Right lobe of liver (tissue), 6 donors: ENCODE measurements at places on chromosomes 16 and 17. TPM values are rescaled to one million over a fixed set of nuclear protein-coding genes. Genes with fewer than 3 reads are reported as not detected.

GRCh38 chr17:77610518-77610893 is 348.0 kb upstream of the TNRC6C start:
- no peak for DNase-seq
- no peaks in the 10 kb centered on the region for H3K4me1 ChIP-seq
- no peaks in the 10 kb centered on the region for H3K36me3 ChIP-seq
- no peaks in the 10 kb centered on the region for H3K27me3 ChIP-seq
- no peak overlapping the region for H3K4me3 ChIP-seq
- no peak overlapping the region for H3K27ac ChIP-seq

- H3K27me3 ChIP-seq = no peaks in the 10 kb centered on the region
- H3K4me1 ChIP-seq = no peaks in the 10 kb centered on the region
- H3K27ac ChIP-seq = no peak overlapping the region
- peaks cover 30% of the 10 kb centered on the region for H3K36me3 ChIP-seq
Measured at GRCh38 chr16:55809851-55810250, 23.0 kb downstream of the CES1 start.

DNA sequence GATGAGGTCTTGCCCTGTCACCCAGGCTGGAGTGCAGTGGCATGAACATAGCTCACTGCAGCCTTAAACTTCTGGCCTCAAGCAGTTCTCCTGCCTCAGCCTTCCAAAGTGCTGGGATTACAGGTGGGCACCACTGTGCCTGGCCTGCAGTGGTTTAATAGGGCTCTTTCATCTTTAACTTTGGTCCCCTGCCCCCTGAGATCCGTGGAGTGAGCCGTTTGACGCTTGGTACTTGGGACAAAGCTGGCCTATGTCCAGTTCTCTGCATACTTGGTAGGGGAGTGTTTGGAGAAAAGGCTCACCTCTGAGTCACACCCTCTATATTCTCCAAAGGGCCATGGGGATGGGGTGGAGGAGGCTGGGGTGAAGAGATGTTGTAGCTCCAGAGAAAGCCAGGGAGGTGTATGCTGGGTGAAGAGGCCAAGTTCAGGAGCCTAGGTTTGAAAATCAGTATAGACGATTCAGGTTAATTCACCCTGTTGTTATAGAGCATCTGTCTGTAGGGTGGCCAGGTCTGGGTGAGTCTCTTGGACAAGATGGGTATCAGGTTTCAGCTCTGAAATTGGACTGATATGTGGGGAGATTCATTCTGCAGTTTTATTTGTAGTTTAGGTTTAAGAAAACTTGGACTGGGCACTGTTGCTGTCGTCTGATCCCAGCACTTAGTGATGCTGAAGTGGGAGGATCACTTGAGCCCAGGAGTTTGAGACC is 17.6 kb downstream of the ABCC1 start:
- no peak for DNase-seq
- H3K4me3 ChIP-seq = no peak overlapping the region
- no peak overlapping the region for H3K27ac ChIP-seq
- no peaks in the 10 kb centered on the region for H3K36me3 ChIP-seq

- H3K4me1 ChIP-seq = no peaks in the 10 kb centered on the region
- H3K36me3 ChIP-seq = no peaks in the 10 kb centered on the region
- no peak for DNase-seq
Measured at GRCh38 chr17:18218756-18219415, 6.5 kb upstream of the LLGL1 start.

DNA sequence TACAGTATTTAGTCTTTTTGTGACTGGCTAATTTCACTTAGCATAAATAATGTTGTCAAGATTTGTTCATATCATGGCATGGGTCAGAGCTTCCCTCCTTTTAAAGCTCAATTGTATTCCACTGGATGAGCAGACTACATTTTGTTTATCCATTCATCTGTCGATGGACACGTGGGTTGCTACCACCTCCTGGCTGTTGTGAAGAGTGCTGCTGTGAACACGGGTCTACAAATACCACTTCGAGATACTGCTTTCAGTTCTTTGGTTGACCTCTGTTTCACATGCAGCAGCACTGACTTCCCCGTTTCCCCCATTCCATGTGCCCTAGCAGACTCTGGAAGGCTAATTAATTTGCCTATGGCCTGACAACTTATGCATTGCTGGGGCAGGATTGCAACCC is 285.4 kb downstream of the SHISA9 start:
- H3K4me3 ChIP-seq = no peak overlapping the region
- no peak for DNase-seq
- no peaks in the 10 kb centered on the region for H3K36me3 ChIP-seq
- H3K27ac ChIP-seq = no peak overlapping the region
- H3K27me3 ChIP-seq = no peaks in the 10 kb centered on the region

DNA sequence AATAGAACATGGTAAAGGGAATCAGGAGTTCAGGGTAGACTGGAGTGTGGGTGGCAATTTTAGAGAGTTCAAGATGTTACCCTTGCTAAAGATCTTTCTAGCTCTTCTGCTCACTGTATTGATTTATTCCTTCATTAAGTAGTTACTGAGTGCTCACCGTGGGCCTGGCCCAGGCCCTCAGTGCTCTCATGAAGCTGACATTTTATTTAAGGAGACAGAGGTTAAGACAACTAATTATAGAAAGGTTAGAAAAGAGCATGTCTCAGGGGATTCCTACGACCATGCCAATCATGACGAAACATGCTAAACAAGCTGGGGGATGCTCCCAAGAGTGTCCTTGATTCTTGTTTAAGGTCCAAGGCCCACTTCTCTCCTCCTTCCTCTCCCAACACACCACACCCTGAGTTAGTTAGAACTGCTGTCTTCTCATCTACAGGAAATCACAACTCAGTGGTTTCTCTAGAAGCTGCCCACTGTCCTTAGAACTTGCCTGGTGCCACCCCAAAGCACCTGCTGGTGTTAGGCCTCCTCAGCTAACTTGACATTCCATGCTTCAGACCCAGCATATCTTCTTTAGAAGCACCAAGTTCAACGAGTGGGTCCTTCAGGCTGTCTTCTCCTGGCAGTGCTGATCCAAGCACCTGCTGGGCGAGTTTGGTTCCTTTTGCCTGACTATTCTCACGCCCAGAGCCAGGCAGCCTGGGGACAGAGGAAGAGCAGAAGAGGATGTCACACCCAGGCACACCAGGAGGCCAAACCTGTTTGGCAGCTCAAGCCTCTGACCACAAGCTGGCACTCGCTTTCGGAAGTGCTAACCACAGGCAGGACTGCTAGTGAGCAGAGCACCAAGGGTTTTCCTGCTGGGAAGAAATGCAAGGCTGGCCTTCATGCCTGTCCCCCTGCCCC is 79.0 kb downstream of the GAS7 start:
- no peak for DNase-seq
- H3K27me3 ChIP-seq = no peaks in the 10 kb centered on the region
- H3K27ac ChIP-seq = peak overlapping the region; percentile 29
- H3K36me3 ChIP-seq = no peaks in the 10 kb centered on the region
- no peaks in the 10 kb centered on the region for H3K4me1 ChIP-seq

DNA sequence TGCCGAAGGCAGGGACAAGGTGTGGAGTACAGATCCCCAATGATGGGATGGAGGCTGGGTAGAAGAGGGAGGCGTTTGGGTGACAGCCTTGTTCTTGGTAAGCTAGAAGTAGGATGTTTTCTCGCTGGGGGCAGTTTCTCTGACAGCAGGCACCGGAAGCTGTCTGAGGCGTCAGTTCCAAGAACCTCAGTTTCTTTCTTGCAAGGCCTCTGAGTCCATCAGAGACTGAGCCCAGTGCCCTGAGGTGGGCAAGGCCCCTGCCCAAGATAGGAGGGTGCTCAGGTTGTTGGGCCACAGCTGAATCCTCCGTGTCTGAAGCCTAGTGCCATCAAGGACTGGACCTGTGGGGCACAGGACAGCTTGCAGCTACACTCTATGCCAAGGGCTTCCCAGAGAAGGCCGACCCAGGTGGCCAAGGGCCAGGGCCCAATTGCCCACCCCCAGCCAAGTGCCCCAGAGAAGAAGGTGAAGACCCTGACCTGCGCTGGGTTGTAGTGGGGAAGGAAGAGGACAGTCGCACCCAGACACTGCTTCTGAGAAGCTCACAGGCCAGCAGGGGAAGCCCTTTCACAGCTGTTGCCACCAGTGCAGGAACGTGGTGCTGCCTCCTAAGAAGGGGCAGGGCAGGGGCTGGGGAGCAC is 13.1 kb downstream of the CYB5D2 start:
- no peak for DNase-seq
- H3K27me3 ChIP-seq = no peaks in the 10 kb centered on the region
- H3K4me1 ChIP-seq = no peaks in the 10 kb centered on the region
- no peak overlapping the region for H3K27ac ChIP-seq
- H3K4me3 ChIP-seq = no peak overlapping the region

GRCh38 chr16:49733313-49734009 is 122.5 kb downstream of the ZNF423 start:
- H3K27ac ChIP-seq = no peak overlapping the region
- no peaks in the 10 kb centered on the region for H3K27me3 ChIP-seq
- no peak for DNase-seq
- H3K4me1 ChIP-seq = no peaks in the 10 kb centered on the region
- H3K36me3 ChIP-seq = no peaks in the 10 kb centered on the region

DNA sequence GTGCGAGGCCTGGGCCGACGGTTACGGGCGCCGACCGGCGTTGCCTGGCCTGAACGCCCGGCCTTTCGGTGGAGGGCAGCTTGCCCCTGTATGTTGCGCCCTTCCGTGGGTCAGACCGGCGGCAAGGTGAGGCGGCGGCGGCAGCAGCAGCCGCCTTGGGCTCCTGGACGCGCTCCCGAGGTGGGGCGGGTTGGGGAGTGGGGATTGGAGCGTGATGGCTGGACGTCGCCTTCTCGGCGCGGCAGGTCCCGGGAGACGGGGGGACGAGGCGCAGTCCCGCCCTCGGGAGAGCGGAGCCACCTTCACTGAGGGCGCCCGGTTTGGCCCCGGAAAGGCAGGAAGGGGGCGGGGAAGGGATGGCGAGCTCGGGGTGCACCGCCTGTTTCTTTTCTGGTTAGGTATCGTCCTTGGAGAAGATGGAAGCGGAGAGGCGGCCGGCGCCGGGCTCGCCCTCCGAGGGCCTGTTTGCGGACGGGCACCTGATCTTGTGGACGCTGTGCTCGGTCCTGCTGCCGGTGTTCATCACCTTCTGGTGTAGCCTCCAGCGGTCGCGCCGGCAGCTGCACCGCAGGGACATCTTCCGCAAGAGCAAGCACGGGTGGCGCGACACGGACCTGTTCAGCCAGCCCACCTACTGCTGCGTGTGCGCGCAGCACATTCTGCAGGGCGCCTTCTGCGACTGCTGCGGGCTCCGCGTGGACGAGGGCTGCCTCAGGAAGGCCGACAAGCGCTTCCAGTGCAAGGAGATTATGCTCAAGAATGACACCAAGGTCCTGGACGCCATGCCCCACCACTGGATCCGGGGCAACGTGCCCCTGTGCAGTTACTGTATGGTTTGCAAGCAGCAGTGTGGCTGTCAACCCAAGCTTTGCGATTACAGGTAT is 671 bp downstream of the DGKE start:
- peak overlapping the region; percentile 80 for H3K27ac ChIP-seq
- peak; percentile 61 for DNase-seq
- peak overlapping the region; percentile 69 for H3K4me3 ChIP-seq
- H3K36me3 ChIP-seq = no peaks in the 10 kb centered on the region

DNA sequence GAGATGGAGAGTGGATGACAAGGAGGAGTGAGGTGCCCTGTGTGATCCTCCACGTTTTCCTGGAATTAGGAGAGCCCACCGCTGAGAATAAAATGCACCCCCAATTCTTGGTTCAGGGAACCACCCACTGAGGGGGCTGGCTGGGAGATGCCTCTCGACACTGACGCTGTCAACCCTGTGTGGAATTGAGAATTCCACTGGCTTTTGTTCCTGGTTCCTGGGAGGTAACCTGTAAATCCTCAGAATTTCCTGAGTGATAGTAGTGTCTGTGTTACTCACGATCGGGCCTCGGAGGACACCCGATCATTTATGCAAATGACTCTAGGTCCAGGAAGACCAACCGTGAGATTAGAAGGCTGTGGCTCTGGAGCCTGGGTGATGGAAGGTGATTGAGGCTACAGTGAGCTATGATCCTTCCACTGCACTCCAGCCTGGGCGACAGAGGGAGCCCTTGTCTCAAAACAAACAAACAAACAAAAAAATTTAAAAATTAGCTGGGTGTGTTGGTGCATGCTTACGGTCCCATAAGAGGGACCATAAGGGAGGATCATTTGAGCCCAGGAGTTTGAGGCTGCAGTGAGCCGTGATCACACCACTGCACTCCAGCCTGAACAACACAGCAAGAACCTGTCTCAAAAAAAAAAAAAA is 11.7 kb upstream of the PRPSAP1 start:
- H3K4me3 ChIP-seq = no peak overlapping the region
- H3K27me3 ChIP-seq = no peaks in the 10 kb centered on the region
- no peak overlapping the region for H3K27ac ChIP-seq
- DNase-seq = no peak

- DNase-seq = no peak
- no peaks in the 10 kb centered on the region for H3K4me1 ChIP-seq
- H3K36me3 ChIP-seq = no peaks in the 10 kb centered on the region
- no peak overlapping the region for H3K4me3 ChIP-seq
- no peak overlapping the region for H3K27ac ChIP-seq
Measured at GRCh38 chr17:56744721-56745120, 89.0 kb downstream of the C17orf67 start.

GRCh38 chr17:16465861-16466338 is 26.1 kb downstream of the LRRC75A start:
- H3K27me3 ChIP-seq = no peaks in the 10 kb centered on the region
- DNase-seq = no peak
- no peaks in the 10 kb centered on the region for H3K4me1 ChIP-seq
- no peaks in the 10 kb centered on the region for H3K36me3 ChIP-seq
- no peak overlapping the region for H3K4me3 ChIP-seq
- H3K27ac ChIP-seq = no peak overlapping the region

- H3K4me3 ChIP-seq = no peak overlapping the region
- no peaks in the 10 kb centered on the region for H3K27me3 ChIP-seq
- no peaks in the 10 kb centered on the region for H3K4me1 ChIP-seq
- no peaks in the 10 kb centered on the region for H3K36me3 ChIP-seq
Measured at GRCh38 chr16:69209735-69210134, 22.8 kb downstream of the SNTB2 start.

GRCh38 chr17:6506679-6507231 is 49.6 kb downstream of the PITPNM3 start:
- no peak overlapping the region for H3K4me3 ChIP-seq
- H3K36me3 ChIP-seq = no peaks in the 10 kb centered on the region
- no peaks in the 10 kb centered on the region for H3K4me1 ChIP-seq
- H3K27me3 ChIP-seq = no peaks in the 10 kb centered on the region
- DNase-seq = peak; percentile 25
- H3K27ac ChIP-seq = no peak overlapping the region

DNA sequence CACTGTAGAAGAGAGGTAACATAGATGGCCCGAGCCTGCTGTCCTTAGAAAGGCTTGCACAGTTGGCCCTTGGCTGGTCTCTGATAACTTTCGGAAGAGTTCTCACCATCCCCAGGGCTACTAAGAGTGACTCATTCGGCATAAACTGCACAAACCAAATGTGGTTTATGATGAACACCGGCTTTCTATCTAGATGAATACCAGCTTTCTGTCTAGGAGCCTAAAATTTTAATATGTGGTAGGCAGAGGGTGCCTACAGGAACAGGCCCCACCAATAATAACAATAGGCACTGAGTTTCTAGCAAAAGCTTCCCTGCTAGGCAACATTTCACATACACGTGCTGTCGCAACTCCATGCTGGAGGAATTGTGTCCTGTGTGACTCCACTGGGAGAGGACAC is 15.4 kb downstream of the CNOT1 start:
- peaks cover 5% of the 10 kb centered on the region for H3K4me1 ChIP-seq
- no peaks in the 10 kb centered on the region for H3K27me3 ChIP-seq
- no peak overlapping the region for H3K4me3 ChIP-seq
- DNase-seq = no peak
- H3K27ac ChIP-seq = no peak overlapping the region

Gene MTSS2
- 98.6 TPM for total RNA-seq

Gene VASN
- total RNA-seq = 15.1 TPM

Gene EPN3
- total RNA-seq = not detected

Gene PSMC5
- total RNA-seq = 66.8 TPM

Gene OR4D1
- total RNA-seq = not detected
